ENCODE measurements at places on chromosomes 13 and 19.

DNA sequence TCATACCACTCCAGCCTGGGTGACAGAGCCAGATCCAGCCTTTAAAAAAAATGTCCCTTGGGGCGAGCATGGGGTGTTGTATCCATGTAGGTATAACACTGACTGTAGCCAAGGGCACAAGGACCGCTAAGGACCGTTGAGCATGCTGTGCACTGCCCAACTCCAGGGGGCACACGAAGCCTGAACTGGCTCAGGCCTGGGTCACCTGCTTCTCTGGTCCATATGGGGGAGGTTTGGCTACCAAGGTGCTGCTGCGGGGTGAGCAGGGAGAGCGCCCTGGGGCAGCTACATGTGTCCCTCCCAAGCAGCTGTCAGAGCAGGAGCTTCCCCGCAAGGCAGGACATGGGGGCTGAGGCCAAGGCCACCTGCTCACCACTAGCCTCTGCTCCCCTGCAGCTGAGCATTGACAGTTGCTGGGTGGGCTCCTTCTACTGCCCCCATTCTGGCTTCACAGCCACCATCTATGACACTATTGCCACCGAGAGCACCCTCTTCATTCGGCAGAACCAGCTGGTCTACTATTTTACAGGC, 16.3 kb downstream of the CATSPERG start:
- DNase-seq: no peak

- DNase-seq: no peak
Measured at GRCh38 chr13:72062566-72062965, 195.6 kb upstream of the DACH1 start.

GRCh38 chr13:64534302-64534701, 2695.8 kb downstream of the PCDH9 start:
- DNase-seq: no peak

GRCh38 chr13:99737481-99738245, 233.9 kb downstream of the ZIC5 start:
- DNase-seq: no peak

DNA sequence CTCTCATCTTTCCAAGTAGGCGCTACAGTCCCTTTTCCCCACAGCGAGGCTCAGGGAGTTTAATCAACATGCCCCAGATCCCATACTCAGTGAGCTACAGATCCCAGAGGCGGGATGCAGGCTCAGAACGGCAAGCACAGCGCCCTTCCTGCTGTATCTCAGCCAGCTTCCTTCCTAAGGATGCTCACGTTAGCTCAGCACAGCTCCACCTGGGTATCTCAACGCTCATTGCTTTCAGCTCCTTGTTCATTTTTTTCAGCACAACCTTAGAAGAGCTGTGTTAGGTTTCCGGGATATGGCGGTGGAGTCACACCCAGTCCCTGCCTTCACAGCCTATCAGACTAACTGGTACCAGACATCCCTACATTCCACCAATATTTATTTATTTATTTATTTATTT, 3.1 kb upstream of the MEGF8 start:
- no peak for DNase-seq

DNA sequence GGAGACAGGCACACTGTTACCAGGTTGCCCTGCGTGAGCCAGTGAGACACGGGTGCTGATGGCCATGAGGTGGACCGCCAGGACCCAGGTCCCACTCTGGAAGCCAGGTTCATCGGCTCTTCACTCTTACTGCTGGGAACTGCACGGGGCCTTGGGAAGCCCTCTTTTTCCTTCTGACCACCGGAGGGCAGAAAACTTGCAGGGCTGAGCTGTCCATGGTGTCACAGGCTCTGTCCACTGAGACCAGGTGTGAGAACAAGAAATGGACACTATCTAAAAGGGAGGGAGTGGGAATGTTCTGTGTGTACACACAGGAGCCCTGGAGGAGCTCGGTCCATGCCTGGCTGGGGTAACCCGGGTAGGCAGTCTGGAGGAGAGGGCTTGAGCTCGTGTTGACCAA, 93.4 kb downstream of the UQCRFS1 start:
- DNase-seq: peak; percentile 7

GRCh38 chr19:39133431-39134270, 8.1 kb downstream of the PAK4 start:
- no peak for DNase-seq

DNA sequence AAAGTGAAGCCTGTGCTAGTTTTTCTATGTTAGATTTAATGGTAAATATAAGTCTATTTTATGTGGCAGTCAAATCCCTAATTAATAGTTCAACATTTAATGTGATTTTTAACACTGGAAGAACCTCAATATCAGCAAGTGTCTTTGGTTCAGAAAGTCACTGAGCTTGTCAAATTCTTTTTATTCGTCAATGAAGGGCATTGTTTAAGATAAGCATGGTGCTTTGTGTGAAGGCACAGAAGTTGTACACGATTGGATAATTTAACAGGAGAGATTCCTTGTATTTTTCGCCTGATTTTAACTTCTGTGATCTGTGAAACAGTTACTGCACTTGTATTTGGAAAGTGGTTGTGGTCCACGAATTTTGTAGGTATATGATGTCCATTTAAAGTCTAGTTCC, 30.2 kb upstream of the RB1 start:
- DNase-seq: no peak

DNA sequence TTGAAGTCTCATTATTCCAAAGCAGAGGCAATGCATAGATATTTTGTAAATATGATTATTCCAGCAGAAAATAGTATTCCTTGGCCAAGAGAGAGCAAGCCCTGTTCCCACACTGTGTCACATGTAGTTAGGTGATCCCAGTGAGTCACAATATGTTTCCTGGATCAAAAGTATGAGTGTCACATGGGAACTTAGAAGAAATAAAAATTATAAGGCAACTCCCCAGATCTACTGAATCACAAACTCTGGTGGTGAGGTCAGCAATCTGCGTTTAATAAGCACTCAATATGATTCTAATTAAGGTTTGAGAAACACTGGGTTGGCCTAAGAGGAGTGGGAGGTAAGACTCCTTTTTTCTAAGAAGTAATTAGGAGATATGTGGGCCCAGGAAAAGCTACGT, 1504.5 kb upstream of the PCDH20 start:
- no peak for DNase-seq

DNA sequence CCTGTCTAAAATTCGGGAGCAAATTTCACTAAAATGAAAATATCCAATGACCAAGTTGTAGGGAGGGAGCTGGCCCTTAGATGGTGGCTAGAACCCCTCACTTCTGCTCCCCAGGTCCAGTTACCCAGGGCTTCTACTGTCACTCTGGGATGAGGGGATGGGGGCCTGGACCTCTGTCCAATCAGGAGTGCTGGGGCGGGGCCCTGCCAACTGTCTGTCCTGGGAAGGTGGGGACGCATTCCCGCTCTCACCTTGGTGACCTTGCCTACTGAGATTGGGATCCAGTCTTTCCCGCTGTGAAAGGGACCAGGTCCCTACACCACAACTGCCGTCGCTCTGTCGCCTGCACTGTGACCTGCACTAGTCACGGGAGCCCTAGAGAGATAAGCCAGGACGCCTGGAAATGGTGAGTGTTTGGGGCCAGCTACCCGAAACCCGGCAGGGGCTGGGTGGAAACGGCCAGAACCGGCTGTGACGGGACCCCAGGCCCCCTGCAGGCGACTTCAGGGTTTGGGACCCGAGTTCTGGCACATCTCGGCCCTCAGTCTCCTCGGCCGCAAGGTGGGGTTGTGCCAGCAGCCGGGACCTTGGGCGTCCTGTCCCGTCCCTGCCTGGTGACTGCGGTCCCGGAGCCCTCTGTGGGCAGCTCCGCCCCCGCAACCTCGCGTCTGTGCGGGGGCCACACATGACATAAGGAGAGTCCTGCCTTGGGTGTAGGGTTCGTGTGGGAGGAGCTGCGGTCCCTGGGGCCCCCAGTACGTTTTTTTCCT, 22.8 kb downstream of the ZNF20 start:
- no peak for DNase-seq

DNA sequence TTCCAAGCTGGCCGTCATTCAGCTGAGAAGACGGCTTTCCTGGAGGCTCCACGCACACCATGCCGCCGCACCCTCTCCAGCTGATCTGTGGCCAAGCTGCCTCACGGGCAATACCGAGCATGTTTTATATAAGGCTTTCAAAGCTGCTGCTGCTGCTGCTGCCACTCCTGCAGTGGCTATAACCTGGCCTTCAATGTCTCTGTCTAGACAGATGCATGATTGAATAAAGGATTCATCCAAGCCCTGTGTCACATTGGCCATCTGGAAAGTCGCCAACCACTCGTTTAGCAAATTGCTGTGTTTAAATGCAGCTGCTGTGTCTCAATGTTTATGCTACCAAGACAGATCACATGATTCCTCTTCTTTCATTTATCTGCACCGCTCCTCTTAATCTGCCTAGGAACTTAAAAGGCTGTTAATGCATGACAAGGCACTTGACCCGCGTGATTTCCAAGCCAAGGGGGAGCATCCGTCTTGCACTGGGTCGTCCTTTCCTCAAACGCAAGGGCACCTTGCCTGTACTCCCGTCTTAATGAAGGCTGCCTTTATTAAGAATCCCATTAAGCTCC, 114.3 kb downstream of the TEX26 start:
- no peak for DNase-seq

DNA sequence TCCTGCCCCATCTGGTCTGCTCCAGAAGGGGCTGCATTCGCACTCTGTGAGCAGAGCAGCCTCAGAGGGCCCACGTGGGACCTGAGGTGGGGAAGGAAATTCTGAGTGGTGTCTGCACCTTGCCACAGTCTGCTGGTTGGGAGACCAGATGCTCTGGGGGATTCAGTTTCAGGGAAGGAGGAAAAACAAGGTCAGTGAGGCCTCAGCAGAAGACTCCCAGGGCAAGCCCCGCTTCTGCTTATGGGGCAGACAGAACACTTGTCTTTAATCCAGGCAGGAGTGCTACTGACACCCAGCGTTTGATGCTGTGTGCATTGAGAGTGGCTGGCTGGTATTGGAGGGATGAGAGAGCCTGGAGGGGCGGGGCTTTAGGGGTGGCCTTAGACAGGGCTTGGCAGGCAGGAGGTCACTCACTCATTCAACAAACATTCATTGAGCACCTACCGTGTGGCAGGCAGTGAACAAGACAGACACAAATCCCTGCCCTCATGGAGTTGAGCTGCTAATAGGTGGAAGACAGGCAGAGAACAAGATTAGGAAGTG, 4.9 kb upstream of the CLEC17A start:
- peak; percentile 53 for DNase-seq

DNA sequence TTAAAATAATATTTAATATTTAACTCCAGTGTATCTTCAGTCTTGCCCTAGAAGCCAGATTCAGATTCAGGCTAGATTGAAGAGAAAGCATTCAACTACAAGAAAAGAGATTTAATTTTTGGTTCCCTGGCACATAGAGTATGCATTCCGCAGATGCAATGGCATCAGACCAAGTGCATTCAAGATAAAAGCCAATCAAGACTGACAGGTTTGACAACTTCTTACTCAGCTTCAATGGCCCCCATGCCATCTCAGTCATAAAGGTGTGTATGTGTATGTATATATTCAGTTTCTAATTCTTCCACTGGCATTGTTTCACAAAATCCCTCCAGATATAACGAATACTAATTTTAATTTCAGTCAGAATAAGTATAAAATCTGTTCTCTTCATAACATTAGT, 650.8 kb upstream of the GPC6 start:
- DNase-seq: no peak

- no peak for DNase-seq
Measured at GRCh38 chr19:56727677-56728076, 56.1 kb upstream of the ZNF835 start.

- DNase-seq: no peak
Measured at GRCh38 chr13:108561149-108561548, 68.3 kb upstream of the MYO16 start.

- no peak for DNase-seq
Measured at GRCh38 chr13:59364641-59365085, 799.1 kb downstream of the DIAPH3 start.

DNA sequence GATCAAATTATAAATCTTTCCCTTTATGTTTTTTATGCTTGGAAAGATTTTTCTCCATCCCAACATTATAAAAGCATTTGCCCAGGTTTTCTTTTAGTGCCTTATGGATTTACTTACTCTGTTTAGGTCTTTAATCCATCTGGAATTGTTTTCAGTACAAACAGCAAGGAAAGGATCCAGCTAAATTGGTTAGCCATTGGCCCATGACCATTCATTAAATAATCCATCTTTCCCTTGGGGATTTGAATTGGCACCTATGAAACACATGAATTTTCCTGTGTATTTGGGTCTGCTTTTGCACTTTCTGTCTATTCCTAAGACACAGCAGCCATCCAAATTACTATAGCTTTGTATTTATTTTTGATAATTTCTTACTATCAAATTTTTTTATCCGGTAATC, 28.8 kb upstream of the SHKBP1 start:
- DNase-seq: no peak

DNA sequence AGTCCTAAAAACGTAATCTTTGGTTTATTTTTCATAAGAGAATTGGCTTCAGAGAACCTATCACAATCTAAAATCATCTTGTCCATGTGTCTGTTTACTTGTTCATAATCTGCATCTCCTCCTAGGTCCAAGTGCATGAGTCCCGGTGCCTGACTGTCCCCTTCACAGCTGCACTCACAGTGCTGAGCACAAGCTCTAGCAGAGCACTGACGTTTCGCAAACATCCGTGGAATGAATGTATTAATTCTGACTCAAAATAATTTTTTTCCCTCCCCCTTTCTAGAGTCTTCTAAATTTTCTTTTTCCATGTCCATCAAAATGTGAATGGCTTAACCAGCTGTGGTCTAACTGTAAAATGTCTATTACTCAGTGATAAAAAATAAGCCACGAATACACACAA, 245.5 kb upstream of the TSHZ3 start:
- no peak for DNase-seq

DNA sequence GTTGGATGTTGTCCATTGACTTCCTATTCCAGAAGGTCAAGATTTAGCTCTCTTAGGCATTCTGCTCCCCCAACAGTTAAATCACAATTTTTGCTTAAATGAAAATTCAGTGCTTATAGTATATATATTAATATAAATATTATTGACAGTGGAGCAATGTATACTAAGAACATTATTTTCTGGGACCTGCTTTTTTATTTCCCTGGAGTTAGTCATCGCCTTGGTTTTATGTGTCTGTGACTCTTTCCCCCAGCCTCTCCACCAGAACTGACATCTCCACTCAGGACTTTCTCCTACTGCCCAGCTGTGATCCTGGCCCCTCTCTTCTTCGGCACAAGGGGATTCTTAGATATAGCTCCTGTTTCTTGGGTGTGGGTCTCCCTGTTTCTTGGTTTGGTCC, 10.2 kb upstream of the MATK start:
- DNase-seq: no peak

DNA sequence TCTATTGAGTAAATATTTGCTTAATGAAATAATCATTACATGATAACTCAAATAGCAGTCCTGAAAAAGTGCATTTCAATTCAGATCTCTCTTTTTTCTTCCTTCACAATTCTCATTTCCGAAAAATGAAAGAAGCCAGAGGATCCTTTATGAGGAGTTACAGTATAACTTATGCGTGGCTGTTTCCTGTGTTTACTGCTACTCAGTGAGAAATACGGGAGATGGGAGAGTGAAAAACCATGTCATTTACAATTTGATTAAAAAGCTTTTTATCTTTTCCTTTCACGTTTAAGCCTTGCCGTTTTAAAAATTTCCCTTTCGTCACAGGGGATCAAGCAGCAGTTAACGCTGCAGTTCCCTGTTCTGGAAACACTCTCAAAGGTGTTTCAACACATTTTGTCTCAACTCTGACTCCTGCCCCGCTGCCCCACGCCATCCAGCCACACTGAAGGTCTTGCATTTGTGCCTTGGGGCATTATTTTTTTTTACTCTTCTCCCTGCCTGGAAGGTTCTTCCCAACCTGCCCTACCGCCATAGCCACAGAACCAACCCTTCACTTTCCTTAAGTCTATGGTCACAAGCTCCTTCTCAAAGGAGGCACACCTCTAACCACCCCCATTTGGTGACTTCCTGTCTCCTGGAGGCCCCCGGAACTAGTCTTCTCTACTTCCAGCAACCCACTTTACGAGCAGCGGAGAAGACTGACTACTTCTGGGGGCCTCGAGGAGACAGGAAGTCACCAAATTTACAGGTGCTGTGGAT, 17.0 kb downstream of the KL start:
- no peak for DNase-seq
